ENCODE measurements at places on chromosomes 1 and 21.

DNA sequence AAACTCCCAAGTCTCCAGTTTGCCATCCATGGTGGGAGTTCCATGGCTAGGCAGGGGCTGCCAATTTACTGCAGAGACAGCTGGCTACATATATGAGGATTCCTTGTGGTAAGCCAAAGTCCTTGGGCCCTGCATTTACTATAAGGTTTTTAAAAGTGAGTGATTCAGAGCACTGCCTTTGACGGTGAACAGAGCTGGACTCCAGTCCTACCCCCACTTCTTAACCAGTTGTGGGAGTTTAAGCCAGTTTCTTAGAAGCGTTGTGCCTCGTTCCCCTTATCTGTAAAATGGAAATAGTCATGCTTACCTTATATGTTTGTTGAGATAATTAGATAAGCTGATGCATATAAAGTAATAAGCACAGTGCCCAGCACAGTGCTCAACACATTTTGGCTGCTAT, 64.6 kb downstream of the LRIG2 start:
- no peak for DNase-seq

DNA sequence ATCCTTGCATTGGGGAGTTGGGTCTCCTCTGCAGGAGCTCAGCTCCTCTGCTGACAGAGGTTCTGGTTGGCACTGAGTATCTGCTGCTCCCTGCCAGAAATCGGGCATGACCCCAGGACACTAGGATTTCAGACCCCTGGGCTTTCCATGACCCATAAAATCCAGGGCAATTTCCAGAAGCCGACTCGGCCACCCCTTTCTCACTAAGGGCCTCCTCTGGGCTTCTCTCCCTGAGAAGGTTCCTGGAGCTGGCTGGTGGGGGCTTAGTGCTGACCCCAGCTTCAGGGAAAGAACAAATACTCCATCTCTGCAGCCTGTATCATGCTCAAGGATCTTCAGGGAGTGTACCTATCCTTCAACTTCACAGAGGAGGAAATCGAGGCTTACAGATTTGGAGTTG, 603.4 kb downstream of the PTPRU start:
- no peak for DNase-seq

DNA sequence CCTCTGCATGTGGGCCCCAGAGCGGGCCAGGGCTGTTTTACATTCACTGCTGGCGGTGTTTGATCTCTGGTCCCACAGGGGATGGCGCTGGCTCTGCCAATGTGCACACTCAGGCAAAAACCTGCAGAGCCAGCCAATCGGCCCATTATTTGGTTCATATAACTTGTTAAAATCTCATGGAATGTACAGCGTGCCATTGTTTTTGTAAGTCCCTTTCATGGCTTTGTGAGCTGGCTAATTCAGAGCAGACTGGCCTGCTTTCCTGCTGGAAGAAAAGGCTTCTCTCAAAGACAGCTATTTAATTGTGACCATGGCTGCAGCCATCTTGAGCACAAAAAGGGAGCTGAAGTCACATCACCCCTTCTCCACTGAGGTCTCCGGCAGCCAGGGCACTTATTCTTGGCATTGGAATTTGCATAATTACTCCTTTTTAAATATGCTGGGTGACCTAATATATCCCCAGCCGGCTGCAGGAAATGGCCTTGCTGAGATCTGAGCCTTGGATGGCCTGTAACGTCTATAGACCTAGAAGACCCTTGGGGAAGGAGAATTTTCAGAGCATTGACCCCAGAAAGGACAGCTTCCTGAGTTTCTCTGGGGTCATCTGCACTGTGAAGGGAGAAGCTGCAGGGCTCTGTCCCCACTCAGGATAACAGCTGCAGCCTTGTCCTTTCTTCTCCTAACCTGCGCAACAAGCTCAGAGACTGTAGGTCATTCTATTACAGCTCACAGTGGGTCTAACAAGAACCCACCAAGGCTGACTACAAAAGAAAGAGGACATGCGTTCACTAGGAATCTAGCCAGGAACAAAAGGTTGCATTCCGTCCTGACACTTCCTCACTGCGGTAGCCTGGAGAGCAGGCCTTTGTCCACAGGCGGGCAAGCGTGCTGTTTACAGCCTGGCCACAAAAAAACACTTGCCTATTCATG, 45.8 kb downstream of the BCAR3 start:
- no peak for DNase-seq

- DNase-seq, result no peak
Measured at GRCh38 chr1:11187931-11188330, 1.2 kb upstream of the ANGPTL7 start.

GRCh38 chr1:218568962-218569550, 223.9 kb downstream of the TGFB2 start:
- DNase-seq, result no peak

All from GM06990 (cell line).